Activated CD8-positive, alpha-beta T cell treated with anti-CD3 and anti-CD28 coated beads for 36 hours (primary cell): ENCODE measurements at places on chromosomes 12 and 14.

DNA sequence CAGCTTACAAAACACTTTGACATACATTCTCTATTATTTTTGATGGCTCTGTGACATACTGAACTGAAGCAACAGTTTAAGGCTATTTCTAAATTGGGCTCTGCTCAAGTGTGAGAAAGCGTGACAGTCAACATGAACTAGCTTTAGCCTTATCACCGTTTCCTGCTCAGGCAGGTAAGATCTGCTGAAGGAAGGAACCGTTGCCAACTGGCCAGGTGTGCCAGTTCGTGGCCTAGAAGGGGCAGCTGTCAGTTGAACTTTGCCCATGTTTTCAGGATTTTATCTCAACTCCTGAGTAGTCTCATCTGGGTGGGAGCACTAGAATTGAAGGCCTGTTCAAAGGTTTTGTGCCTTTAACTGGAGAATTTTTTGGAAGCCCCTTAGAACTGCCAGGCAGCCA is 79.5 kb downstream of the ETV6 start:
- no peak for DNase-seq

DNA sequence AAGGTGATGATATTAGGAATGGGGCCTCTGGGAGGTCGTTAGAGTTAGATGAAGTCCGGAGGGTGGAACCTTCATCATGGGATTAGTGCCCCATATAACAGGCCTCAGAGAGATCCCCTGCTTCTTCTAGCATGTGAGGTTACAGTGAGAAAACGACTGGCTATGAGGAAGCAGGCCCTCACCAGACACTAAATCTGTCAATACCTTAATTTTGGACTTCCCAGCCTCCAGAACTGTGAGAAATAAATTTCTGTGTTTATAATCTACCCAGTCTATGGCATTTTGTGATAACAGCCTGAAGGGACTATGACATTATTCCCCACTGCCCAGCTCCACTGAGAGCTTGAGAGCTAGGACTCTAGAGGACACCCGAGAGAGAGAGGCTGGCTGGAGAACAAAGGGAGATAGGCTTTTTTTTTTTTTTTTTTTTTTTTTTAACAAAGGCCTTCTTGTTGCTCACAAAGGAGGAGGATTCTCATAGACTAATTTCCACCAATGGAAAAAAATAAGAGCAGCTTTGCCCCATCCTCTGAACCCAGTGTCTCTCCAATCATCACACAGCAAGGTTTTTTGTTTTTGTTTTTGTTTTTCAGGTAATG is 87.8 kb upstream of the EEA1 start:
- no peak for DNase-seq

DNA sequence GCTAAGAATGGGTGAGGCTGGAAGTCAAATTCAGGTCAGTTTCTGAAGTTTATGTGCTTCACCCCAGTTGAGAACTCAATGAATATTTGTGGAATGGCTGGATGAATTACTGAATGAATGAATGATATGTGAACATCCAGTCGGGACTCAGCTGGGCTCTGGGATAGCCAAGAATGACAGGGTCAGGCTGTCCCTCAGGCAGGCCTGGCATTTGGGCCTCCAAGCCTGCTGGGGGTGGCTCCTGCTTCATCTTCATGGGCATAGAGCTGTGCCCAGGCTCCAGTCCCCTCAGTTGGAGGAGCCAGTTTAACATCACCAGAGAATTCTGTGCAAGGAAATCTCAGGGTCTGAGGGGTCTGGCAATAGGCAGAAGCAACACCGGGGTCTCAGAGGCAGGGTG is 185.8 kb downstream of the PHETA1 start:
- no peak for DNase-seq

DNA sequence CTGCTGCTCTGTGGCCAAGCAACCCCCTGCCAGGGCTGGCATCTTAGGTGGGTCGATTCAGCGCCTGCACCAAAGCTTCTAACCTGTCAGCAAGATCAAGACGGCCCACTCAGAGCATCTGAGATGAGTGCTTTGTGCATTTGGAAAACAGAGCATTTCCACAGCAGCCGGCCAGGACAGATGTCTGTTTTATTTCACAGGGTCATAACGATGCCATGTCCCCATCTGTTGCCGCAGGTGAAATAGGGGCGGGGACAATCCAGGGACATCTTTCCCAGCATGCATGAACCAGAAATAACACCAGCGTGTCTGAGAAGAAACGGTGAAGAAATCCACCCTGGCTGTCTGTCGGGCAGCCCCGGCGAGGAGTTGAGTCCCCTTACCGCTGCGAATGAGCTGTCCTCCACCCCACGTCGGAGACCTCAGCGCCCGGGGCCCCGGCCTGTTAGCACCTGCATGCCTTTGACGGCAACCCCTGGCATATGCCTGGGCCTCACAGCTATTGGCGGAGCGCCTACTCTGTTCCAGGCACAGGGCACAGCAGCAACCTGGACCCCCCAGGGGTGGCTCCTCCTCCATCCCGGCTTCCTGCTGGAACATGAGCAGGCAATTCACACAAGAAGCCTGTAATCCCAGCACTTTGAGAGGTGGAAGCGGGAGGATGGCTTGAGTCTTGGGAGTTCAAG is 30.6 kb upstream of the ULK1 start:
- no peak for DNase-seq

DNA sequence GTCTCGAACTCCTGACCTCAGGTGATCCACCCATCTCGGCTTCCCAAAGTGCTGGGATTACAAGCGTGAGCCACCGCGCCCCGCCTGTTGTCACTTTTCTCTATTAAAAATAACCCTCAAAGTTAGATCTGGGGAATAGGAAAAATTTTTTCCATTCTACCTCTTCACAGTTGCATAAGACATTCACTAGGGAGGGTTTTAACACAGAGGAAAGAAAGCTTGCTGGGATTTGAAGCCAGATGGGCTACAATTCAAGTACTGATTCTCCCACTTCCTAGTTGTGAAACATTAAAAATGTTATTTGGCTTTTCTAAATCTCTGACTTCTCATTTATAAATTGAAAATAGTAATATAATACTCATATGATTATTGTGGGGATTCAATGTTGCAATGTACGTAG is 23.3 kb upstream of the SLC15A5 start:
- DNase-seq, result no peak

DNA sequence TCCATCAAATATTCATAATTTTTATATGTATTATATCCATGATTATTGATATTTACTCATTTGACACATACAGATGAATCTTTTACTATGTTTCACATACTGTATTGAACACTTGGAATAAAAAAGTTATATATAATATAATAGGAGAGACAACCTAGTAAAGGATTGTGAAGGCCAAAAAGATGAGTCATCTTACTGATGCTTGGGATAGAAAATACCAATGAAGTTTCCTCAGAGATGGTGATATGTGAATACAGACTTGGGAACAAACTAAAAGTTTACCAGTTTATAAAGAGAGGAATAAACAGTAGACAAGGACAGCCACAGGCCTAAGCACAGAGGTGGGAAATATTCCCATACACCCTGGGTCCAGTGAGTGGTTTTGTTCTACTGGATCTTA is 743.9 kb upstream of the FLRT2 start:
- no peak for DNase-seq

DNA sequence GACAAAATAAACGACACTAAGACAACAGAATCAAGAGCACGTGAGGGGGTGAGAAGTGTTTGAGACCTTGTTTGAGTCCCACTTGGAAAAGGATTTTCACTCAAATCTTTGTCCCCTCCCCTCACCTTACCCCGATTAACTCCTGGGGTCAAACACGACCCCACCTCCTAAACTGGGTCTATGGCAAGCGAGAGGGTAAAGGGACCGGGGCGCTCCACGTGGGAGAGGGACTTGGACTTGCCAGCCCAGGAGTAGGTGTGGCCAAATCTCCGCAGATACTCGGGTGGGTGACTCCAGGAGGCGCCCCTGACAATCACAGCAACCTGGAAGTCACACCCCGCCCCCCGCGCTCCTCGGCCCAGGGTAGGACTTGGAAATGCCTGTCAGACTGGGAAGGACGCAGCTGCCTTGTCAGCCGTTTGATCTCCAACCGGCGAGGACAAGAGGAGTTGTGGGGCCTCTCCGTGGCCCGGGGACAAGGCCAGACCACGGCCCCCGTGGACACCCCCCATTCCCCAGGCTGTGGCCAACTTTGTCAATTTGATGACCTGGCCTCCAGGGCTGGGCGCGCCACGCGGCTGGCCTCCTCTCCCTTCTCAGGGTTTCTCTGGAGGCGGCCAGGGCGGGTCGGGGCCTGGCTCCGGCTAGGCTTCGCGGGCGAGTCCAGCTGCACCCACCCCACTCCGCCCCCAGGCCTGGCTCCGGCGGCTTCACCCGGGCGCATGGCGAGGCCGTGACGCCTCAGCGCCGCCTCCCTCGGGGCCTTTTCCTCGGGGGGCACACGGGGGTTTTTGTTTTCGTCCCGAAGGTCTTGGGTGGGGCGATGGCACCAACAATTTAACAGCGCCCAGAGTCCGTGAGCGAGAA is 1.1 kb upstream of the BCL11B start:
- peak; percentile 87 for DNase-seq

DNA sequence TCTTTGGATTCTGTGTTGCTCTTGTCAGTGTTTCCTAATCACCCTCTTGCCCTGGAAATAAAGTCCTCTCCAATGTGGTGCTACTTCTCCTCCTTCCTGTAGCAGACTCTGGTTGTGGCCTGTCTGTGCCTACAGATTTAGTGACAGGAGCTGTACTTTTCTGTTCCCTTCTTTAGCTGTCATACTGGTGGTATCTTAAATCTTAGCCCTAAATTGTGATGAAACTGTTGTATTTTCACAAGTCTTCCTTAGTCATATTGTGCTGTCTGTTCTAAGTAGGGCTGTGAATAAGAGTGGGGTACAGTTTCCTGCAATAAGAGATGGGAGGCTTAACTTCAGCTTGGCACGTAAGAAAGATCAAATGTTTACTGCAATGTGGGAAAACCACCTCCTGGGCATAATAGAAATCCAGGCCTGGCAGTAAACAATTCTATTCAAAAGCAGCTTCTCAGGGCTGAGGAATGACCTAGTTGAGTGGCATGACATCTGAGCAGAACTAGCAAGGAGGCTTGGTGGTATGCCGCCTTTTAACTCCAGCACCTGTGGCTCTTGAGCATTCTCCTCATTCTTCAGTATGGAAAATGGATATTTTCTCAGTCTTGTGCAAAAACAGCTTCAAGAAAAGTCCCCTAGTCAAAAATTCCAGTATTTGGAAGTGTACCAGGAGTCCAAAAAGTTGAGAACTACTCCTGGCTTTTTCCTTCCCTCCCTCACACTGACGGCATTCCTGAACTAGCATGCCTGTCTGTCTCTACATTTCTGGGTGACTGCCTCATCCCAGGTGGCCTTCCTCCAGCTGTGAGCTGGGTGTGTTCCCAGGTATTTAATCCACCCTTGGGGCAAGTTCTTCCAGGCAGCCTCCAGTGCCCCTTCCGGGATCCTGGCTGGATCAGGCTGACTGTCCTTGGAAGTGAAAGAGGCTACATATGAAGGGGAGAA is 19.5 kb downstream of the ANO6 start:
- DNase-seq, result no peak

DNA sequence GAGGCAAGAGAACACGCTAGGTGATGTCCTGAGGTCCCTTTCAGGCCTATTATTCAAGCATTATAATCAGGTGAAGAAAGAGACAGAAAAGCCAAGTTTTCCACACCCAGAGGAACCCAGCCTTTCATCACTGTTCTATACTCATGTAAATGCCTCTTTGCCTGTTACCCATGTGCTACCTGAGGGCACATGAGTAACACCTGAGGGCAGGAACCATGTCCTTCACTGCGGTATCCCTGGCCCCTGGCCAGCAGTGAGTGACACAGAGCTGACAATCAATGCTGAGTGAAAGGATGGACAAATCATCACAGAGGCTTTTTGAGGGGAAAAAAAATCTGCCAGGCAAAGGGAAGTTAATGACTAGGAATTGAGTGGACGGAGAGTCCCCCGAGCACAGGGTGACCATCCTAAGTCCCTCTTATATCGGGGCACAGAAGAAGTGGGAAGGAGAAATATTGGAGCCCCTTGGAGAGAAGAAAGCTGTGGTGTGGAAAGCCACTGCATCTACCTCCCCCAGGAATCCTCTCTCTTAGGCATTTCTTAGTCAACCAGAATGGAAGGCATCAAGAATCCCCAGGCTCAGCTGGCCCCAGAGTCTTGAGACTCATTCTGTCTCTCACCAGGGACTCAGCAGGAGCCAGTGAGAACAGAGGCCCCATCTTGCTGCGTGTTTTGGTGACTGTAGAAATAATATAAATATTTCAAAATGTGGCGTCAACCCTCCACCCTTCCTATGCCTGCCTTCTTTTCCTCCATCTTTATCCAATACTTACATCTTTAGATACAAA is 212.9 kb downstream of the DPF3 start:
- no peak for DNase-seq

GRCh38 chr14:24639270-24639669 is 5.3 kb upstream of the GZMB start:
- no peak for DNase-seq
